Right renal pelvis (tissue), 4 donors: ENCODE measurements at places on chromosomes 7 and 10.

GRCh38 chr10:84477398-84478128, 149.2 kb downstream of the CCSER2 start:
- no peak for DNase-seq

- DNase-seq = no peak
Observed at GRCh38 chr10:10872035-10872673, 145.5 kb upstream of the CELF2 start.

DNA sequence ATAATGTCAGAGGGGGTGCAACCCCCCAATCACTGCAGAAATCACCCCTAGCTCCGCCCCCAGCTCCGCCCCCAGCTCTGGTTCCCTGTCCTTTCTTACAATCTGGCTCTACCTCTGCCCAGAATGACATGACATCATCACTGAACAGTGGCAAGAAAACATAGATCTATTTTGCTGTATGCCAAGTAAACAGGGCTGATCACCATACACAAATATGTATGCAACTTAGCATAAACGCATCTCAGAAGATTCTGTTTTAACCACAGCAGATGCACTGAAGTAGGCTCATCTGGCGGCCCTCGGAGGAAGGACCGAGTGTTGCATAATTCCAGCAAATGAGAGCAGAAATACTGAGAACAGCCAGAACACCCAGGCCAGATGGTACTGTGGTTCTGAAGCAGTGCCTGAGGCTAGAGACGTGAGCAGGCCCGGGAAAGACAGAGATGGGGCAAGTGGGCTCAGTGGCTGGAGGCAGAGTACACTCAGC, 293.3 kb upstream of the KLF14 start:
- DNase-seq = no peak

DNA sequence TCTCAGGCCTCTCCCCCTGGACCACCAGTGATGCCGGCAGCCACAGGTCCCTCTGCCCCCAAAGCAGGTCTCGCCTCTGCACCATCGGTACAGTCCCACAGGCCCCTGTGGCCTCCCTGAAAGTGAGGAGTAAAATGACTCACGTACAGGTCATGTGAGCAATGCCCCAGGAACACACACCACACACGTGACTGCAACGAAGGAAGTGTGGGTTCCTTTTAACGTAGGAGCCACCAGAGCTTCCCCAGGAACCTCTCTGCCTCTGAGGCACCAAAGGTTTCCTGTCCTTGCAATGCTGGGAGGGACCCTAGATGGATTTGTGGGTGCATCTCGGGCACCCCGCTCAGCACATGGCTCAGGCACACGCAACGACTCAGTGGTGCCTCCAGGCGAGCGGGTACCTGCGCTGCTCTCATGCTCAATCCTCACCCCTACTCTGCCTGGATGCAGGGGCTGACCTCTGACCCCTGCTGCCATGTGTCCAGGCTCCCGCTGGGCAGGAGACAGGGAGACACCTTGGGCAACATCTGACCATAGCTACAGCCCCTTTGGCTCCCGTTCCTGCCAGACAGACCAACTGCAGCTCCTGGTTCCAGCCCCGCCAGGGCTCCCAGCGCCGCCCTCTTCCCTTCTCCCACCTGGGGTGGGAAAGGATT, 120.7 kb downstream of the PRKAG2 start:
- DNase-seq = no peak

DNA sequence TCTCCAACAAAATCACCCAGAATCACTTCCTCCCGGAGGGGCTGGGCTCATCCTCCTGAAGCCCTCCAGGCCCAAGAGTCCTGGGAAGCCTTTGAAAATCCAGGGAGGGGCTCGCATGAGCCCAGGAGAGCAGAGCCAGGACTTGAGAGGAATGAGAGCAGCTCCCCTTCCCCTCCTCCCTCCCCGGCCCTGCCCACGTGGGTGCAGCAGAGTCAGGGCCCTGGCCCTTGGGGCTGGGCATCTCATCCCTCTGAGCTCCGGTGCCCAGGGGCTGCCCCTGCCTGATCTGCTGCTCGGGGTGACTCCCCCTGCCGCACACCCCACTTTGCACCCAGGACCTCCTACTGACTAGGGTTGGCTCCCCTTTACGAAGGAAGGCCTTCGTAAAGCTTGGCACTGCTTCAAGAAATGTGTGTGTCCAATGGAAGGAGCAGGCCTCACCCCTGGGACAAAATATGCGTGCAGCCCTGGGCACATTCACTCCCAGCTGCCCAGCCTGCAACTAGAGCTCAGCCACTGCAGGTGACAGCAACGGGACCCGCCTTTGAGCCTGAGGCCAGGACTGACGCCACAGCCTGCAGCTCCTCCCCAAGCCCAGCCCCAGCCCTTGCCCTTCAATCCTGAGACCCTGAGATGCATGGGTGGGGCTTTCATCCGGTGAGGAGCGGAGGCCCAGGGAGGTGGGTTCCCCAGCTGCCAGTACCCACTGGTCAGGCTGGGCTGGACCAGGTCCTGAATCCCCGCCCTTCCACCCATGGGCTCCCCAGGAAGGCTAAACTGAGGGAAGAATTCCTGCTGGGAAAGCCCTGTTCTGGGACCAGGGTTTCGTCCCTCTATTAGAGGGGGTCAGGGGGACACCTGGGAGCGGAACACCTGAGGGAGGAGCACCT, 21.8 kb downstream of the PWWP2B start:
- no peak for DNase-seq

DNA sequence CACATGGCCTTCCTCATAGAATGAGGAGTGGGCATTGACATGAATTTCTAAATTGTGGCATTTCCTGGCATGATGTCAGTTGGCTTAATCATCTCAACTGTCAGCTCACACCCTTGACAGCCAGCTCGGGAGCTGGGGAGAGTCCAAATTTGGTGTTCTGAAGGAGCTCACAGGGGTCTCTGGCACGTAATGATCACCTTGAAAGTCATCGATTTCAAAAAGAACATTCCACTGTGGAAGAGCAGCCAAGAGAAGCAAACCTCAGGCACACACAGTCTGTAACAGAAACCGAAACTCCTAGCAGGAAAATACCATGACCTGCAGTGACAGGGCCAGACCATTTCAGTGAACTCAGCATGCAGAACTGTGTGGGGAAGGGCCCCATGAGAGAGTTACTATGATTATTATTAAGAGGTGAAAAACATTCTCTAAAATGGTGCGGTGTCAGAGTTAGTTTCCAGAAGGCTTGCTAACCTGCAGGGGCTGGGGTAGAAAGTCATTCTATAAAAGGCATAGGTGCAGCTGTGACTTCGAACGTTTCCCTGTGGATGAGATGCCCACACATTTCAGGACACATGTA, 26.4 kb upstream of the KLF6 start:
- no peak for DNase-seq

GRCh38 chr7:31023877-31024276, 28.2 kb upstream of the ADCYAP1R1 start:
- DNase-seq = no peak

DNA sequence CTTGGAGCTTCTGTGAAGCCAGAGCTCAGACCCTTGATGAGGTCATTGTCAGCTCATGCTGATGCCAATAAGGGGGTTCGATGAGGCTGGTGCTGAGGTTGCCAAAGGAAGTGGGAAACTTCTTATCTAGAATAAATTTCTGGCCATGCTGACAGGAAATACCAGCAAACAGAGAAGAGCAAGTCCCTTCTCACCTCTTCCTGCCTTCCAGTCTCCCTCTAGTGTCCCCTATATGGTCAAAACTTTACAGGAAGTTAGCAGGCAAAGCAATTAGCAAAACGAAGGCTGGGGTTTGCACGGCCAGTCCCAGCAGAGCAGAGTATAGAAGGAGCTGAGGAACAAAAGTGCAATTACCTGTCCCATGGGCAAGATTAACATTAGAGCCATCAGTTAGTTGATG, 15.1 kb upstream of the NEUROG3 start:
- no peak for DNase-seq

DNA sequence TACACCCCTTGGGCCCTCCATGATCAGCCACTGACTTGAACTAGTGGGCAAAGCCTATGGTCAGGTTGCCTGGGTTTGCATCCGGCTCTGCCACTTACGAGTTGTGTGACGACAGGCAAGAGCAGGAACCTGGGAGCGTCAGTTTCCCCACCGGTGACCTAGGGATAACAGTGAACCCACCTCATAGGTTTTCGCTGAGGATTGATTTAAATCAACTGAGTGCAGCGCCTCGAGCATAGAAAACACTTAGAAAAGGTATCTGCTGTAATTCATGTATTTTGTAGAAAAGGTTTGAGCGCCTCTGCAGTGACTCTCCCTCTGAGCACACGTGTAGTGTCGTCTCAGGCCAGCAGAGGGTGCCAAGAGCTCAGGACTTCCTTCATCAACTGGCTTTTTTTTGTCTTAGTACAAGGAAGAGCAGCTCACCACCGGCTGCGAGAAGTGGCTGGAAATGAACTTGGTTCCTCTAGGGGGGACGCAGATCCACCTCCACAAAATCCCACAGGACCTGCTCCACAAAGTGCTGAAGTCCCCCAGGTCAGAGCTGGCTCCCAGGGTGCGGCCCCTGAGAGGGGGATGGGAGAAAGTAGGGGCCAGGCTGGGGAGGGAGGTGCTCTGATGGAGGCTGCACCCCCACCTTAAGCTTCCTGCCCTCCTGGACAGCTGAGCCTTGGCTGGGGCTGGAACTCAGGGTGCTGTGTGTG, 27.7 kb downstream of the BTBD16 start:
- DNase-seq = peak; percentile 64

DNA sequence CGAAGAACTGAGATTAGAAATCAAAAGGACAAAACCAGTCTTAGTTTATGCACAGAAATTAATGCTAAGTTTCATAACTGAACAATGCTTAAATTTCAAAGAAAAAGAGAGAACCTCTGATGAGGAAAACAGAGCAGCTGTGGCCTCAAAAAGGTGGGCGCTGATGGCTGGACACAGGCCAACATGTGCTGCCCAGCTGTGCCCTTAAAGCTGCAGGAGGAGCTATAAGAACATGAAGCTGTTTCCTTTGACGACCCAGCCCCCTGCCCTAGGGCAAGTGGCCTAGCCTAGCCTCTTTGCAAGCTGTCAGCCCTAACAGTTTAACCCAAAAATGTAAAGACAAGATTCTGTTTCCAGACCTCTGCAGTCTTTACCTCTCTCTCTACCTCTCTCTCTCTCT, 107.7 kb downstream of the GRID1 start:
- no peak for DNase-seq

GRCh38 chr7:36875794-36876193, 151.5 kb upstream of the AOAH start:
- DNase-seq = no peak

GRCh38 chr7:24709051-24709450, 48.2 kb downstream of the GSDME start:
- DNase-seq = no peak

DNA sequence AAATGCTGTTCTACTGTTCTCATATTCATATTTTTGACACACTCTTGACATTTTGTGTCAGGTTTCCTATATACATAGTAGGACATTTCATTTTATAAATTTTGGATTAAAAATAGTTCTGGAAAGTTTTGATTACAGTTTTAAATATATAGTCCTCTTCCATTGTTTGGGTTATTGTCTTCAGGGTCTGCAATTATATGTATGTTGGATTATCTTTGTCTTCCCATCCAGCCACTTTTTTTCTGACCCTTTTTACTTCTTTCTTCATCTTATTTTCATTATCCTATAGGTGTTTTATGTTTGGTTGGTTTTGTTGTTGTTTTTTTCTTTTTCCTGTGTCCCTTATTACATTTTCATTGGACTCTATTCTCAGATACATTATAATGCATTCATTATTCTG, 71.1 kb upstream of the CCDC6 start:
- no peak for DNase-seq

GRCh38 chr7:458511-459245, 61.0 kb downstream of the PDGFA start:
- no peak for DNase-seq

- no peak for DNase-seq
Observed at GRCh38 chr7:13069841-13070240, 382.4 kb downstream of the ARL4A start.

- no peak for DNase-seq
Observed at GRCh38 chr7:72035266-72035665, 376.9 kb downstream of the CALN1 start.

DNA sequence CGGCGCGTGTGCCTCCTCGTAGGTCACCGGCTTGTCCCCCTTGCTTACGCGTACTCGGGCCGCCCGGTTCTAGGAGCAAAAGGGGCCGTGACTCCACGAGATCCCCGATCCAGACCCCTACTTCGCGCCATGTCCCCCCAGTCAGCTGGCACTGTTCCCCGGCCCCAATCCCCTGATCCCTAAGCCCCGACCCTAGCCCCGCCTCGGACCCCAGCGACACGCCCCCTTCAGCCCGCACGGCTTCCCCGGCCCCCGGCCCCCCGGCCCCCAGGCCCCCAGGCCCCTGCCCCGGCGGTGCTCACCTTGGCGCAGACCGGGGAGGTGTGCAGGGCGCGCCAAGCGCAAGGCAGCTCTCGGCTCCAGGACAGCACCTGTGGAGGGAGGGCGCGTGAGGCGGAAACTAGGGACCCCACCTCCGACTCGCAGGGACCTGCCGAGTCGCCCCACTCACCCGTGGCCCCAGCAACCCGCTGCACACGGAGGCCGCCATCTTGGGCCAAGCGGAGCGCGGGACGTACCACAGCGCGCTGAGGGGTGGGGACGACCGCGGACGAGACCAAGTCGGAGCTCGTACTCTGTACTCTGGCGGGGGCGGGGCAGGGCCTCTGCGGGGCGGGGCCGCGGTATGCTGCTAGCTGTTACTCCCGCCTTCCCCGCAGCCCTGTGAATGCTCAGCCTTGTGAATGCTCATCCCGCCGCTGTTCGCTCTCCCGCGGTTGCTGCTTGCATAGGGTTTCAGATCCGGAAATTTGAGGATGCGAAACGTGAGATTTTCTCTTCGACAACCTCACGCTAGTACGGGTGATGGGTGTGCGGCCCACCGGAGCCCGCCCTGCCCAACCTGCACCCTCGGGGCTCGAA, at the start of gene MRPS24:
Gene MRPS24, minus strand, starts transcription at position 512 of the 861 bp plus-strand sequence. Its CDS starts 22 bp downstream, at position 490.
- peak; percentile 89 for DNase-seq
